ENCODE measurements at places on chromosomes 1 and 21. TPM values are rescaled to one million over a fixed set of nuclear protein-coding genes. Genes with fewer than 3 reads are reported as not detected.

The S100A12 gene
- 23.0 TPM for total RNA-seq

The TMPRSS15 gene
- 0.52 TPM for total RNA-seq

The TMEM269 gene
- 0.52 TPM for total RNA-seq

The TIMM17A gene
- 25.1 TPM for total RNA-seq

The LCE1B gene
- not detected for total RNA-seq

The LEMD1 gene
- not detected for total RNA-seq

The TMEM39B gene
- 3.7 TPM for total RNA-seq

The C1orf141 gene
- not detected for total RNA-seq

The FCN3 gene
- total RNA-seq = not detected

The PSEN2 gene
- total RNA-seq = 173 TPM

The PARP1 gene
- total RNA-seq = 94.5 TPM

The ACKR1 gene
- total RNA-seq = 4.7 TPM

The SLC25A24 gene
- total RNA-seq = 30.8 TPM

The GTF2B gene
- 52.7 TPM for total RNA-seq

The OR6K3 gene
- not detected for total RNA-seq

The KCNQ4 gene
- total RNA-seq = 4.2 TPM
